Neural progenitor cell (in vitro differentiated cells): ENCODE measurements at places on chromosomes 7 and 10.

- no peak for DNase-seq
These were observed 214.5 kb downstream of the DIP2C start for GRCh38 chr10:474946-475345.

- no peak for DNase-seq
These were observed 220.1 kb downstream of the TNS3 start for GRCh38 chr7:47361746-47362215.

- DNase-seq = no peak
These were observed 12.7 kb upstream of the KLF6 start for GRCh38 chr10:3797750-3798149.

DNA sequence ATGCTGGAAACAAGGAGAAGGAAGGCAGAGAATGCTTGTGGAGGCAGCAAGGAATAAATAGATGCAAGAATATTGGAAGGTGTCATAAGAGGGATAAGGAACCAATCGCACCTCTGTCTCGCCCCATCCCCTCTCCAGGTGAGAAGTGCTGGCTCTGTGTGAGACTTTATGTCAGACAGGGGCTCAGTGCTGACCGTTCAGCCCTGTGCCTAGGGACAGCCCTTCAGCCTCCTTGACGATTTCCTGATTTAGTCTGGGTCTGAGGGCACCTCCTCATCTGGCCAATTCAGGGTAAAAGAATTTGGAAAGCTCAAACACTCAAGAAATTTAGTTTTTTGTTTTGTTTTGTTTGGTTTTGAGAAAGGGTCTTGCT, 54.9 kb downstream of the FAM241B start:
- DNase-seq = no peak

GRCh38 chr7:136605532-136606329, 262.7 kb upstream of the CHRM2 start:
- no peak for DNase-seq

DNA sequence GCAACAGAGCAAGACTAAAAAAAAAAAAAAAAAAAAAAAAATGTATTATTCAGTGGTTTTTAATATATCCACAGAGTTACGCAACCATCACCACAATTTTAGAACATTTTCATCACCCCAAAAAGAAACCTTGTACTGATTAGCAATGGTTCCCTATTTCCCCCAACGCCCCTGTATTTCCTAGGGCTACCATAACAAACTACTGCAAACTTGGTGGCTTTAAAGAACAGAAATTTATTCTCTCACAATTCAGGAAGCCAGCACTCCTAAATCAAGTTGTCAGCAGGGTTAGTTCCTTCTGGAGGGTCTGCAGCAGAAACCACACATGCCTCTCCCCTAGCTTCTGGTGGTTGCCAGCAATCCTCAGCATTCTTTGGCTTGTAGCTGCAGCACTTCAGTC, 5.9 kb upstream of the NUP42 start:
- no peak for DNase-seq

GRCh38 chr10:32950591-32951108, 7.4 kb downstream of the ITGB1 start:
- peak; percentile 50 for DNase-seq

GRCh38 chr7:31487071-31487470, 26.8 kb upstream of the ITPRID1 start:
- no peak for DNase-seq

GRCh38 chr7:70668606-70669358, 463.2 kb upstream of the GALNT17 start:
- no peak for DNase-seq

DNA sequence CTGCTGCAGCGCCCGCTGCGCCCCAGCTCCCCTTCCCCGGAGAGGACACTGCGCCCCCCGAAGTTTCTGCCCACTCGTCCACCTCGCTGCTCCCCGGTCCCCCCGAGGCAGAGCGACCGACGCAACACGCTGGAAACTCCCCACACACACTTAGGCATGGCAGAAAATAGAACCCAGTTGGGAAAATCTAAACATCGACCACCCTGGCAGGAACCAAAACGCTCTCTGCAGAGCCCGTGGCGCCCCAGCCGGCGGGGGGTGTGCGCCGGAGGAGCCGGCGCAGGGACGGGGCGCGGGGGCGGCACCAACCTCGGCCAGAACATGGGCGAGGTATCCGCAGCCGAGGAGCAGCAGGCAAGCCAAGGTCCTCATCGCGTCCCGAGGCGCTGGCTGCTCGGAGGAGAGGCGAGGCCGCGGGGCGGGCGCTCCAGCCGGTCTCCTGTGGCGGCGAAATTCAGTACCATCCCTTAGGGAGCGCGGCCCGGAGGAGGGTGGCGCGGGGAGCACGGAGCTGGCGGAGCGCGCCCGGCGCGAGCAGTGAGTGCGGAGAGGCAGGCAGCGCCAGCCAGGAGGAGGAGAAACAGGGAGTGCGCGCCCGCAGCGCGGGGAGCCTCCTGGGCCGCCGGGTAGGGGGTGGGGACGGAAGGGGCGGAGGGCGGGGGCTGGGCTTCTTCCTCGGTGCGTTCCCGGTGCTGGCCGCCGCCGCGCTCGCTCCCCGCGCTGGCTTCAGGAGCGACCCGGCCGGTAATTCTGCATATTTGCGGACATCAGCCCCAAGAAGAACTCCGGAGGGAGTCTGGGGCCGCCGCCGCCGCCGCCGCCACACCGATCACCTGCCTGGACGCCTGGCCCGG, 789 bp downstream of the PDGFA start:
- DNase-seq = peak; percentile 78

- DNase-seq = peak; percentile 78
These were observed 427.1 kb downstream of the GPAM start for GRCh38 chr10:111756217-111757061.

- no peak for DNase-seq
These were observed 11.2 kb downstream of the SLC13A4 start for GRCh38 chr7:135716677-135717238.

GRCh38 chr10:88104223-88104622, 240.8 kb downstream of the PTEN start:
- no peak for DNase-seq

DNA sequence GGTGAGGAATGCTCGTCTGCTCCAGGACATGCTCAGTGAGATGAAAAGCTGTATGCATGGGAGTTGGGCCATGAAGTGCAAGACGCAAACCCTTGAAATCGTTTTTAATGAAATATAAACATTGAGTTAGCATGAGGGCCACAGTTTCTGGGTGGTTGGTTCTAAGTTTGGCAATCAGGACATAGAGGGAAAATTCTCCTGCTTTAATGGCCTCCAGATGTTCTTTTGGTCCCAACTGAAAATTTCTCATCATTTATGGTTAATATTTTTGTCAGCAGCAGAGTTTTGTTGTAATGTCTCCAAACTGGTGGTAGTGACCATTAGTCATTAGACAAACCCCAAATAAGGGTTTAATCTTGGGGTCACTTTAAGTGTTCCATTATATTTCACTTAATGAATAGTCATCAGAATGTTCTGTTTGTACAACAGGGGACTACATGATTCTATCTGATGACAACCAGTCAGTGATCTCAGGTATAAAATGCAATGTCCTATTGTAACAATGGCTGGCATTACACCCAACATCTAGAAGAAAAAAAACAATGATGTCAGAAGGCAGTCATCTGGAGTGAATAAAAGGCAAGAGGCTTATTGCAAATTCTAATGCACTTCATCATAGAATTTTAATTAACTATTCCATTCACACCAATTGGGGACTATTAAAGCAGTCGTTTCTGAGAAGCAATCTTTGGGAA, 197.4 kb downstream of the JCAD start:
- no peak for DNase-seq

DNA sequence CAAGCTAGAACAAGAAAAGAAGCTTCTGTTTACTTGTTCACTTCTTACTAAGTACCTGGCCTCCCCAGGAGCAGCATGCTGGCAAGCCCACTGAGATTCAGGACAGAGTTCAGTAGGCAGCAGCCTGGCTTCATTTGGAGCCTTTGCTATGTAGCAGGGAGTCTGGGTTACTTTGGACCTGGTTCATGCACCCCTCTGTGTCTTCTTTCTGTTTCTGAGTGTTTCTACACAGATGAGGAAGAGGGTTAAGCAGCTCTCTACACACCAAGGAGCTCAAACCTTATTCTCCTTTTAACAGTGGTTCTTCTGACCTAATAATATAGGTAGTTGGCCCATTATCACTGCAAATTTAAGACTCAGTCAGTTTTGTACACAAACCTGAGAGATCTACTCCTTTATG, 152.9 kb downstream of the ARID5B start:
- DNase-seq = no peak

- DNase-seq = peak; percentile 64
These were observed 19.7 kb downstream of the MXI1 start for GRCh38 chr10:110226926-110227641.

DNA sequence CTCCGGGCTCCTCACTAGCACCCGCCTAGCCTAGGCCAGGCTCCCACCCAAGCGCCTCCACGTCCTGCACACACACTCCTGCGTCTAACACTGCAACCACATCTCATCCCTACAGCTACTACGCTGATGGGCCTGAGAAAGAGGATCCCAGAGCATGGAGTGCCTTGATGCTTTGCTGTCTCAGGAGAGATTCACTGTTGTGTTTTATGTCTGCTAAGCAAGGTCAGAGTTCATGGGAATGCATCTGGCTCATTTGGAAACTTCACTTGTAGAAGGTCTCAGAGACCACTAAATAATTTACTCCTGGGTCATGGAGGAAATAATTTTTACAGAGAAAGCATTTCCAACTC, 88.7 kb downstream of the SLIT1 start:
- DNase-seq = no peak

DNA sequence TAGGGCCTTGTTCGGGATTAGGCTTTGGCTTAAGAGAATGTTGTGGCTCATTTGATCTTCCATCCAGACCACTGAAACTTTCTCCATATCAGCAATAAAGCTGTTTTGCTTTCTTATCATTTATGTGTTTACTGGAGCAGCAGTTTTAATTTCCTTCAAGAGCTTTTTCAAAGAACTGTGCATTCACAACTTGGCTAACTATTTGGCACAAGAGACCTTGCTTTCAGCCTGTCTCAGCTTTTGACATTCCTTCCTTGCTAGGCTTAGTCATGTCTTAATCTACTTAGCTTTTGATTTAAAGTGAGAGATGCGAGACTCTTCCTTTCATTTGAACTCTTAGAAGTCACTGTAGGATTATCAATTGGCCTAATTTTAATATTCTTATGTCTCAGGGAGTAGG, 19.1 kb upstream of the AKR1B1 start:
- no peak for DNase-seq

GRCh38 chr10:58269782-58270290, 874 bp downstream of the CISD1 start:
- DNase-seq = no peak

- peak; percentile 75 for DNase-seq
These were observed 134.6 kb upstream of the MGMT start for GRCh38 chr10:129332476-129332875.

GRCh38 chr10:88154596-88155250, 291.3 kb downstream of the PTEN start:
- DNase-seq = no peak

DNA sequence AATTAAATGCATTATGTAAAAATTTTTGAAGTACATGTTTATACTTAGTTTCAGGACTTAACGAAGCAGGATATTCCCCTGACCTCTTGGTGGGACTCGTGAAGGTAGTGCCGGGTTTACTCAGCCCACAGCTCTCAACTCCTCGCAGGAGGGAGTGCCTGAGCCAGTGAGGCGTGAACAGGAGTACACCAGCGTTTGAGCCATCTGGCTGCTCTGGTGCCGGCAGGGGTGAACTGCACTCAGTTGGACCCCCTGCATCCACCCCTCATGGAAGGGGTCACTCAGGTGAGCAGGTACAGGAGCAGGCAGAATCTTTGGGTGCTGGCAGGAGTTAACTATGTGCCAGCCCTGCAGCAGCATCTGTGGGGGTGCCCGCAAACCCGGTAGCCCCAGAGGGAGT, 625.1 kb upstream of the PCDH15 start:
- DNase-seq = peak; percentile 52

GRCh38 chr7:93048136-93048930, 69.4 kb downstream of the SAMD9 start:
- DNase-seq = no peak

GRCh38 chr10:66982053-66982420, 56.2 kb downstream of the LRRTM3 start:
- DNase-seq = no peak

DNA sequence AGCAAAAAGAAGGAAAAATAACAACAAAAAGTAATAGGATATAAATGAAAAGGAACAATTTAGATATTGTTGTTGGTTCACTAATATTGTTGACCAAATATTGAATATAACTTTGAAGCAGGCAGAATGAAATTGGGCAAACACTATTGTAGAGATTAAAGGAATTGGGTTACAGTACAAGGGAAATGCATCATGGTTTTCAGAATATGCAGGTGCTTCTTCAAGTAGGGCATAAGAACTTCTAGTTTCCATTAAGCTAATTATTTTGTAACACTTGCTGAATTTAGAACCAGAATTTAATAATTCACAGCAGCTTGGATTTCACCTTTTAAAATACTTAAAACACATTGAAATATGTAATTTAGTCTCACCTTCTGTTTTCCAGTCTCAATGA, 36.5 kb downstream of the RPA3 start:
- no peak for DNase-seq

- no peak for DNase-seq
These were observed 883 bp upstream of the TRA2A start for GRCh38 chr7:23532490-23533237.

GRCh38 chr7:94325122-94325475, 69.6 kb upstream of the COL1A2 start:
- DNase-seq = no peak

GRCh38 chr7:124429923-124430322, 335.7 kb downstream of the GPR37 start:
- no peak for DNase-seq

DNA sequence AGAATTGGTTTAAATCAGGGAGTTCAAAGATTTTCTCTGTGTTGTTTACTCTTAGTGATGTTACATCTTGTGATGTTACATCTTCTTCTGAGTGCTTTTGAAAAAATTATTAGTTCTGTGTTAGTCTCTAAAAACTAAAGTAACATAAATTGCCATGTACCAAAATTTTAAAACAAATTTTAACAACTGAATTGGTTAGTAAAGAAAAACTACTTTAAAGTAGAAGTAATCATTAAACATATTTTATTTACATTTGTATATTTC, 5.2 kb upstream of the IGF2BP3 start:
- no peak for DNase-seq

- DNase-seq = no peak
These were observed 16.4 kb downstream of the HOXA1 start for GRCh38 chr7:27079234-27079975.
